Peyer's patch (tissue), 4 donors: ENCODE measurements at places on chromosomes 4 and X. TPM values are rescaled to one million over a fixed set of nuclear protein-coding genes. Genes with fewer than 3 reads are reported as not detected.

DNA sequence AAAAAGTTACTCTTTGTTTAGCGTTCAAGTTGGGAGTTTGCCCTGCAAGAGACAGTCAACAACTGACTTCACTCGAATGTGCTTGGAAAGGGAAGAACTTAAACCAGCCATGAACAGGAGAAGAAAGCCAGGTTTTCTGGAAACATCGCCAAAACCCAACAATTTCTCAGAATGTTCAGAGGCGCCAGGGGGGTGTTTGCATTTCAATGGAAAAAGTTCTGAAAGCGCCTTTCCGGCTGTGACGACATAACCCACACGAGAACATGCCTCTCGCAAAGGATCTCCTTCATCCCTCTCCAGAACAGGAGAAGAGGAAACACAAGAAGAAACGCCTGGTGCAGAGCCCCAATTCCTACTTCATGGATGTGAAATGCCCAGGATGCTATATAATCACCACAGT lies 78.1 kb upstream of the ADGRA3 start:
- H3K4me3 ChIP-seq = no peak overlapping the region
- DNase-seq = no peak
- no peaks in the 10 kb centered on the region for H3K4me1 ChIP-seq
- H3K27me3 ChIP-seq = no peaks in the 10 kb centered on the region
- H3K27ac ChIP-seq = no peak overlapping the region

GRCh38 chr4:82890528-82890900 lies 439 bp downstream of the SEC31A start:
- H3K4me3 ChIP-seq = peak overlapping the region; percentile 75
- DNase-seq = no peak
- H3K27ac ChIP-seq = peak overlapping the region; percentile 90

GRCh38 chr4:18056030-18056429 lies 34.5 kb upstream of the LCORL start:
- no peak overlapping the region for H3K4me3 ChIP-seq
- H3K27me3 ChIP-seq = no peaks in the 10 kb centered on the region
- H3K27ac ChIP-seq = no peak overlapping the region
- DNase-seq = no peak
- no peaks in the 10 kb centered on the region for H3K36me3 ChIP-seq
- H3K4me1 ChIP-seq = no peaks in the 10 kb centered on the region

- no peak overlapping the region for H3K4me3 ChIP-seq
- H3K4me1 ChIP-seq = no peaks in the 10 kb centered on the region
- no peak for DNase-seq
- no peak overlapping the region for H3K27ac ChIP-seq
Measured at GRCh38 chr4:33255094-33255493, 2534.9 kb downstream of the PCDH7 start.

- no peak overlapping the region for H3K27ac ChIP-seq
- no peaks in the 10 kb centered on the region for H3K36me3 ChIP-seq
- no peak overlapping the region for H3K4me3 ChIP-seq
Measured at GRCh38 chrX:19810802-19811201, 76.6 kb downstream of the SH3KBP1 start.

GRCh38 chrX:40550066-40550465 lies 30.7 kb upstream of the ATP6AP2 start:
- H3K4me3 ChIP-seq = no peak overlapping the region
- no peaks in the 10 kb centered on the region for H3K4me1 ChIP-seq
- H3K27me3 ChIP-seq = no peaks in the 10 kb centered on the region
- no peak overlapping the region for H3K27ac ChIP-seq
- DNase-seq = no peak
- H3K36me3 ChIP-seq = no peaks in the 10 kb centered on the region

DNA sequence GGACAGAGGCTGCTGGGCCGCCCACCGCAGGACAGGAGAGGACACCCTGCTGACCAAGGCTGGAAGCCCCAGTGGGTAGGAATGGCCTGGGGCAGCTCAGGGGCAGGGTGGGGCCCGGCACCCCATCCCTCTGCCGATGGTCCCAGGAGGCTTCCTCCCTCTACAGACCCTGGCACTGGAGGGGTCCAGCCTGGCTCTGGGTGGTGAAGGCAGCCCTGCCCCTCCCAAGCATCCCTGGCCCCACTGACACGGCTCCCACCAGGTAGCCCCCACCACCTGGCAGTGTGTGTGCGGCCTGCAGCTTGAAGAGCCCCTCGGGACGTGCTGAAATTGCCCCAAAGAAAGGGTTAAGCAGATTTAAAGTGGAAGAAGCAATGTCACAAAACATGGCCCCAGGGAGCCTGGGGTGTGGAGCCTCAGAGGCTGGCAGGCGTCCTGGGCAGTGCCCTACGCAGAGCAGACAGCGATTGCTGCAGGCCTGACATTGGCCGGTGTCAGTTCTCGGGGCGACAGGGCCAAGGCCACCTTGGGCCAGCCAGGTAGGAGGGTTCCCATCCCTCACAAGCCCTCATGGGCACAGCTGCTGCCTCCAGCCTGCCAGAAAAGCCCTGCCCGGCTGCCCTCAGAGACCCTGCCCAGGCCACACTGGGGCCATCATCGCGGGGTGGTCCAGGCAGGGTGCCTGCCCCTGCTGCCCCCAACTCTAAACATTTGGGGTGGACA lies 80.5 kb downstream of the FAM53A start:
- no peak for DNase-seq
- no peak overlapping the region for H3K27ac ChIP-seq
- H3K4me3 ChIP-seq = no peak overlapping the region
- no peaks in the 10 kb centered on the region for H3K4me1 ChIP-seq
- no peaks in the 10 kb centered on the region for H3K36me3 ChIP-seq
- no peaks in the 10 kb centered on the region for H3K27me3 ChIP-seq

- H3K27me3 ChIP-seq = no peaks in the 10 kb centered on the region
- H3K4me3 ChIP-seq = no peak overlapping the region
- no peaks in the 10 kb centered on the region for H3K4me1 ChIP-seq
- no peak overlapping the region for H3K27ac ChIP-seq
- no peak for DNase-seq
- H3K36me3 ChIP-seq = no peaks in the 10 kb centered on the region
Measured at GRCh38 chrX:50704360-50704759, 109.6 kb downstream of the SHROOM4 start.

- DNase-seq = no peak
- no peaks in the 10 kb centered on the region for H3K36me3 ChIP-seq
- H3K27ac ChIP-seq = no peak overlapping the region
- no peaks in the 10 kb centered on the region for H3K27me3 ChIP-seq
Measured at GRCh38 chrX:3440981-3441380, 94.5 kb upstream of the MXRA5 start.

DNA sequence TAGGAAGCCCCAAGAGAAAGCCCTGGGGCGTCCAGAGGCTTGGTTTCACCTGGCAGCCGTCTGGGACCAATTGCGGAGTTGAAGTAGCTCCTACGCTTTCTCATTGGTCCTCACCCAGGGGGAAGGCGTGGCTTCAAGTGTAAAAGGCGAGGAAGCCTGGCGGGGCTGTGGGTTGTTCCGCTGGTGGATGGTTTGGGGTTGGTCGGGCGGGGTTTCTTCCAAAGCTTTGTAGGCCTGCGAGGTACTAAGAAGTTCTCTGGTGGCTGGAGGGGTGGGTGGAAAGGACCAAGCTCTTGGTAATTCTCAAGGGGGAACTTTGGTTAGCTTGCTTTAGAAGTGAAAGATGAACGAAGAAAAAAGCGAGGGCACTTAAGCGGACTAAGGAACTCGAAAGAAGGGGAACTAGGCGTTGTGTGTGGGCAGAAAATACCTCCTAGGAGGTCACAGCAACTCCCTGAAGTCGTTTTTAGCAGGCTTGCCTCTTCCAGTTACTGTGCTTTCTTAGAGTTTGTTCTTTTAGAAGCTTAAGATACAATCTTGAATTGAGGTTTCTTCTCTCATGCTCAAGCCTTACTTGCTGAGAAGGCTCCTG lies 36.6 kb downstream of the CCNG2 start:
- H3K27ac ChIP-seq = peak overlapping the region; percentile 66
- no peaks in the 10 kb centered on the region for H3K27me3 ChIP-seq
- H3K36me3 ChIP-seq = no peaks in the 10 kb centered on the region

GRCh38 chrX:52352551-52352950 lies 16.3 kb upstream of the XAGE2 start:
- H3K36me3 ChIP-seq = no peaks in the 10 kb centered on the region
- no peak overlapping the region for H3K4me3 ChIP-seq
- no peaks in the 10 kb centered on the region for H3K4me1 ChIP-seq
- H3K27ac ChIP-seq = no peak overlapping the region

- no peak overlapping the region for H3K4me3 ChIP-seq
- H3K4me1 ChIP-seq = no peaks in the 10 kb centered on the region
- no peaks in the 10 kb centered on the region for H3K36me3 ChIP-seq
- no peaks in the 10 kb centered on the region for H3K27me3 ChIP-seq
Measured at GRCh38 chr4:87807402-87807801, 8.0 kb downstream of the IBSP start.

DNA sequence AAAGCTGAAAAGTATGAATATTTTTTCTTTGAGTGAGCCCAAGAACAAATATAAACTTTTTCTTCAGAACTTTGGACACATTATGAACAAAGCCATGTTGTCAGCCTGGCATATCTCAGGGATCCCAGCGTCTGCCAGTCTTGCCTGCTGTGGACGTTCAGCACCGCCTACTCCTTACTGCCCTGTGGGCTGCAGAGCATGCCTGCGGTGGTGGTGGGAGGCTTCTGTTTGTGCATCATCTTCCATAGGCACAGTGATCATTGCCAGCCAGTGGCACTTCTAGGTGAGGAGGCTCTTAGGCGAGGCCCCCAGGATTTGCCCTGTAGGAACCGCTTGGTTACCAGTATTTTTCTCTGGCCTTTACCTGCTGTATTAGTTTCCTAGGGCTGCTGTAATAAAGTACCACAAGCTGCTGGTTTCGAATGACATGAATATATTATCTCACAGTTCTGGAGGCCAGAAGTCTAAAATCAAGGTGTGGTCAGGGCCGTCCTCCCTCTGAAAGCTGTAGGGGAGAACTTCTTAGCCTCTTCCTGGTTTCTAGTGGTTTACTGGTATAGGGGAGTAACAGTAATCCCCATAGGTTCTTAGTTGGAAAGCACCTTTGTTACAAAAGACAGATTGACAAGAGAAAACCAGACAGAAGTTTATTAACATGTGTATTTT lies 15.4 kb downstream of the ANXA3 start:
- H3K27ac ChIP-seq = no peak overlapping the region
- no peaks in the 10 kb centered on the region for H3K36me3 ChIP-seq
- peaks cover 9% of the 10 kb centered on the region for H3K4me1 ChIP-seq
- H3K27me3 ChIP-seq = no peaks in the 10 kb centered on the region
- no peak for DNase-seq

DNA sequence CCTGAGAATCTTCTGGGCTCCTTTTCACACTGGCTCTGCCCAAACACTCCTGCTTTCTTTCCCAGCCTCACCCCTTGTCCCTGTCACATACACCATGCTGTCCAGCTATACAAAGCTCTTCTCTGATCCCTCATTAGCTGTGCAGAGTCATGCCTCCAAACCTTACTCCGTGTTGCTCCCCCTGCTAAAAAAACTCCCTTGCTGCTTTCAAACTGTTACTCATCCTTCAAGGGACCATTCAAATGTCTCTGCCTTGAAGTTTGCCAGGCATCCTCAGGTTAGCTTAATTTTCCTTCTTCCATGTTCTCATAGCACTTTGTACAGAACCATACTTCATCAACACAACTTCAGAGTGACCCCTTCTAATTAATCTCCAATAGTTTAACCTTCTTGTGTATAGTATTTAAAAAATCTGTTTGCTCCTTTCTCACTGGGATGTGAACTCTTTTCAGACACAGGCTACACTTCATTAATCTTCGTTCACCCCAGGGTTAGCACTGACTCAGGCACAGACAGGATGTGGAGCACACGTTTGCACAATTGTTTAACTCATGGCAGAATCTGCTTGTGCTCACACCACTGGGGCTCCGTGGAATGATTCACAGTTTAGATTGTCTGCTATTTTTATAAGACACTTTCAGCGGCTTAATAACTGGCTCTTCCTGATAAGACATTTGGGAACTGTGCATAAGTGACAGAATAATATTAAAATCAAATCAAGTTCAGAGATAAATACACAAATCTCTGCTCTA lies 21.4 kb upstream of the SEL1L3 start:
- no peaks in the 10 kb centered on the region for H3K4me1 ChIP-seq
- H3K27ac ChIP-seq = no peak overlapping the region
- H3K4me3 ChIP-seq = no peak overlapping the region
- DNase-seq = no peak
- no peaks in the 10 kb centered on the region for H3K27me3 ChIP-seq

DNA sequence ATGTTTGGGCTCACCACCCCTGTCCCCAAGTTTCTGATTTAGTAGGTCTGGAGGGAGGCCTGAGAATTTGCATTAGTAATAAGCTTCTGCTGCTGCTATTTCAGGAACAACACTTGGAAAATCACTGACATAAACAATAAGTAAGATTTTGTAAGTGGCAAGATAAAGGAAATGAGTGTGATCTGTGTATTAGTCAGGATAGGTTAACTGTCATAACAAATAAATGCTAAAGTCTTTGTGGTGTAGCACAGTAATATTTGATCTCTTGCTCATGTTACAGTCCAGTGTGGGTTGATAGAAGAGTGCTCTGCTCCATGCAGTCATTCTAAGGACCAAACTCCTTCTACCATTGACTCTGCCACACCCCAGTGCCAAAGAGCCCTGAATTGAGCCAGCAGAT lies 67.0 kb downstream of the NHS start:
- H3K36me3 ChIP-seq = no peaks in the 10 kb centered on the region
- no peaks in the 10 kb centered on the region for H3K4me1 ChIP-seq
- DNase-seq = no peak
- H3K4me3 ChIP-seq = no peak overlapping the region
- no peaks in the 10 kb centered on the region for H3K27me3 ChIP-seq

- no peaks in the 10 kb centered on the region for H3K36me3 ChIP-seq
- H3K27ac ChIP-seq = no peak overlapping the region
- H3K27me3 ChIP-seq = no peaks in the 10 kb centered on the region
- H3K4me3 ChIP-seq = no peak overlapping the region
- DNase-seq = peak; percentile 73
- H3K4me1 ChIP-seq = no peaks in the 10 kb centered on the region
Measured at GRCh38 chr4:138919094-138919936, 96.3 kb upstream of the NOCT start.

DNA sequence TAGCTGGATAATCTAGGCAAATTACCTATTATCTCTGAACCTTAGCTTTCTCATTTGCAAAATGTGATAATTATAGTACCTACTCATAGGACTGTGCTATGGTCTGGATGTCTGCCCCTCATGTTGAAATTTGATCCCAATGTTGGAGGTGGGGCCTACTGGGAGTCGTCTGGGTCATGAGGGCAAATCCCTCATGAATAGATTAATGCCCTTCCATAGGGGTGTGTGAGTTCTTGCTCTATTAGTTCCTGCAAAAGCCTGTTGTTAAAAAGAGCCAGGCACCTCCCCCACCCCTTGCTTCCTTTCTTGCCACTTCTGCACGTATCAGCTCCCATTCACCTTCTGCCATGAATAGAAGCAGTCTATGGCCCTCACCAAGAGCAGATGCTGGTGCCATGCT lies 73.9 kb downstream of the SERTM2 start:
- H3K4me3 ChIP-seq = no peak overlapping the region
- DNase-seq = no peak
- no peaks in the 10 kb centered on the region for H3K27me3 ChIP-seq
- H3K36me3 ChIP-seq = no peaks in the 10 kb centered on the region
- H3K4me1 ChIP-seq = no peaks in the 10 kb centered on the region
- H3K27ac ChIP-seq = no peak overlapping the region

GRCh38 chr4:26459054-26459755 lies 31.1 kb downstream of the CCKAR start:
- DNase-seq = no peak
- H3K27me3 ChIP-seq = no peaks in the 10 kb centered on the region
- no peaks in the 10 kb centered on the region for H3K4me1 ChIP-seq
- H3K4me3 ChIP-seq = no peak overlapping the region

PFKFB1 gene
- total RNA-seq = not detected

ACE2 gene
- total RNA-seq = 457 TPM

FAM47A gene
- not detected for total RNA-seq

MAGEC1 gene
- total RNA-seq = not detected

LRAT gene
- 2.8 TPM for total RNA-seq

ING2 gene
- total RNA-seq = 30.8 TPM

RPA4 gene
- 7.8 TPM for total RNA-seq

MOB1B gene
- total RNA-seq = 4.0 TPM

PRDM5 gene
- total RNA-seq = 3.9 TPM

SMR3B gene
- total RNA-seq = not detected
